Activated CD4-positive, alpha-beta T cell treated with anti-CD3 and anti-CD28 coated beads, Interleukin-2, Interleukin-4, amounts not matched to agents 100 ng/mL and 50 ng/mL, durations not matched to agents 16 hours and 8 hours (primary cell): ENCODE measurements at places on chromosomes 5 and 9.

DNA sequence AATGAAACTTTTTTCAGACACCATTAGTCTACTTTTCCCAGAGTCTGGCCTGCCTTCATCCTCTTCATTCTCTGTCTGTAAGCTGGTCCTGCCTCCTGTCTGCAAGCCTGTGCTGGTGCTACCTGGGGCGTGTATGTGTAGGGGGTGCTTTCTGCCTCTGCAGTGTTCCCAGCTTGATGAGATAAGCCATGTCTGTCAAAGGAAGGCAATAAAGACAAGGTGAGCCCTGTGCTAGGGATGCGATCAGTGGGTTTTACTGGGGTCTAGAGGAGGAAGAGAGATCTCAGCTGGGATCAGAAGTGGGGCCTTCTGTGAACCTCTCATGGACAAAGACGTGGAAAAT lies 78.0 kb upstream of the TGFBR1 start:
- DNase-seq, result no peak

DNA sequence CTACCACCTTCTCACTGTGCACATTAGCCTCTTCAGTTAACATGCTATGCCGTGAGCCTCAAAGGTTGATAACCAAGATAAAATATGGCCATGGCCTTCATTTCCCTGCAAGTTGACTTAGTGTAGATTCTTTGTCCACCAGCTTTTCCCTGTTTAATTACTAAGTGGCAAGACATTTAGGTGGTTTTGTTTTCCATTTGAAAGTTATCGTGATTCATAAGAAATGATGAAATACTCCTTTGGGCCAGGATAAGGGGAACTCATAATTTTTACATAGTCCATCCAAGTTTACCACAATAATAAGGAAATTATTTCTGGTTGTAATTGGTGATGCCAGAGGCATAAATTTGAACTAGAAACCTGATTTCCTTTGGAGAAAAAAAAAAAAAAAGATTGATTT lies 609.6 kb downstream of the TAF11L14 start:
- no peak for DNase-seq

GRCh38 chr9:35915681-35916294 lies 6.5 kb downstream of the SPAAR start:
- DNase-seq, result no peak

GRCh38 chr5:164027738-164028137 lies 522.3 kb downstream of the MAT2B start:
- DNase-seq, result no peak

DNA sequence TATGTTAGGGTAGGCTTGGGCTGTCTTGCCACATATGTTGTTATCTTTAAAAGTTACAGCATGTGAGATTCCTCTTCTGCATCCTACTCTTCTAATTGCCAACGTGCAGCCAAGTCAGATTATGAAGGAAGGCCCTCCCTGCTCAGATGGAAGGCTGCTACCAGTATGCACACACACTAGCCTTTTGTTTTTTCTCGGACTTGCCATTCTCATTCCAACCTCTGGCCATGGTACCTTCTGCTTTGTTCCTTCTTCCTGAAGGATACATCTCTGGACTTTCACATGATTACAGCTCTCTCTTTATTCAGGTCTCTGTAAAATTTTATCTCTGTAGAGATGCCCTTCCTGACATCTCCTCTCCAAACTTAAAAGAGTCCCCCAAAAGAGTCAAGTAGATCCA lies 12.8 kb upstream of the OTP start:
- no peak for DNase-seq

GRCh38 chr9:113160571-113160970 lies 9.8 kb downstream of the SLC31A2 start:
- no peak for DNase-seq

DNA sequence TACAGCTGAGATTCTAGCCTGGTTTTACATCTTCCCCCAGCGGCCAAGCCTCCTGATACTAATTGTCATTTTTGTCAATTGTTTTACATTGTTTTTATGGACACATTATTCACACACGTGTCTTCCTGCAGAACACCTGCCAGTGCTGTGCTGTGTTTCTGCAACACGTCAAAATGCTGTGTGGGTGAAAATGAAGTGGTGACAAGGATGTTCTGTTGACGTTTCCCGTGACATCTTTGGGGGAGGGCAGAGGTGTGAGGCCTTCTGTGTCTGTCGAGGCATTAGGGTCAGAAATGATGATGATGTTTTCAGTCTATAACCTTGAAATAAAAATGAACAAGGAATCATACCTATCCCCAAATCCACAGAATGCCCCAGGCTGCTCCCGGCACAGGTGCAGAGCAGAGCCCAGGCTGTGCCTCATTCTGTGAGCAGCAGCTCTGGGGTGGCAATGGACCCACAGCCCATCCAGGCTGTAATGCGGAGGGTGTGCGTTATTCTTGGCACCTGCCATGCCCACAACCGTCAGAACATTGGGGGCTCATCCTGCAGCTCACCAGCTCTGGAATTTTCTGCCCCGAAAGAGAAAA lies 23.6 kb upstream of the CEP72 start:
- no peak for DNase-seq

DNA sequence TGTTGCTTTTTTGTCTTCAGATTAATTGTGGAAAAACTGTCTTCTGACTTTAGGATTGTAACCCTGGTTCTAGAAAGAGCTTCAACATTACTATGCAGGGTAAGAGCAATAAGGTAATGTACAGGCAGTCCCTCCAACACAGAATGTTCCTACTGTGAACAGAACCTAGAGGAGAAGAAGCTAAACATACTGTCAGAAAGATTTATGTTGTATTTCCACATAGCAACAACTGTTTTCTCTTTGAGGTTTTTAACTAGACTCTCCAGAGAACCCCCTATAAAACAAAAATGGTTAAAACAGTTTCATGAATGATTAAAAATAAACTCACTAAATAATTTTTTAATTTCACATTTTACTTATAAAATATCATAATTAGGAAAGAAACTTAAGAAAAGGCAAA lies 64.3 kb upstream of the NAA35 start:
- DNase-seq, result no peak

DNA sequence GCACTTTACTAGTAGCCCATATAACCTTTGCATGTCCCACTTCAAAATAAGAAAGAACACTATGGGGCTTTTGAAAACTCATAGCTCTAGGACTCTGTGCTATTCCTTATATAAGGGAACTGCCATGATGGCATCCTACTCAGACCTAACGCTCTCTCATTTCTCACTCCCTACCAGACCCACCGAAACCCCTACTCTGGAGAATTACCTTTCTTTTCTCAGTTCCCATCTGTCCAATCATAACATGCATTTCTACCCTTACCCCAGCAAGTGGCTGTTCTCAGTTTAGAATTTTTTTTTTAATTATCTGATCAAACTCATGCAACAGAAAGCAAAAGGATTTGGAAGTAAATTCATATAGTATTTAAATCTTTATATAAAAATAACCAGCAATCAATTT lies 27.3 kb downstream of the CARNMT1 start:
- DNase-seq, result no peak

GRCh38 chr5:160461378-160461777 lies 39.7 kb downstream of the PTTG1 start:
- no peak for DNase-seq

- DNase-seq, result no peak
These were observed 294.0 kb downstream of the GLIS3 start for GRCh38 chr9:4005896-4006295.

GRCh38 chr5:1965925-1966324 lies 83.2 kb upstream of the IRX4 start:
- no peak for DNase-seq

DNA sequence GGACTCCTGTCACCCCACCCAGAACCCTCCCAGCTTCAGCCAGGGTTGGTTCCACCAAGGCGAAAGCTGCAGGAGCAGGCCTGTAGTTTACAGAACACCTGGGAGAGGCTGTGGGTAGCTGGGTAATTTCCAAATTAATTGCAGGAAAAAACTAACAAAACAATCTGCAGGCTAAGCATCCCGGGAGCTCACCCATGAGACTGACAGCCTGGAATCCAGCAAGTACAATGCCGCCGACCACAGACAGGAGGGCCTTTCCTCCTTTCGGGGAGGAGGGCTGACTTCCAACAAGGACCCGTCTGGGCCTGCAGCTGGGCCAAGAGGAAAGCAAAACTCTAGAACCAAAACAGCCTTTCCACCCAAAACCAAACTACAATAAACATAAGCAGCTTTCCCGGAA lies 10.3 kb downstream of the FOXE1 start:
- DNase-seq, result no peak

- DNase-seq, result no peak
These were observed 983 bp downstream of the GCNT1 start for GRCh38 chr9:76459694-76460635.

DNA sequence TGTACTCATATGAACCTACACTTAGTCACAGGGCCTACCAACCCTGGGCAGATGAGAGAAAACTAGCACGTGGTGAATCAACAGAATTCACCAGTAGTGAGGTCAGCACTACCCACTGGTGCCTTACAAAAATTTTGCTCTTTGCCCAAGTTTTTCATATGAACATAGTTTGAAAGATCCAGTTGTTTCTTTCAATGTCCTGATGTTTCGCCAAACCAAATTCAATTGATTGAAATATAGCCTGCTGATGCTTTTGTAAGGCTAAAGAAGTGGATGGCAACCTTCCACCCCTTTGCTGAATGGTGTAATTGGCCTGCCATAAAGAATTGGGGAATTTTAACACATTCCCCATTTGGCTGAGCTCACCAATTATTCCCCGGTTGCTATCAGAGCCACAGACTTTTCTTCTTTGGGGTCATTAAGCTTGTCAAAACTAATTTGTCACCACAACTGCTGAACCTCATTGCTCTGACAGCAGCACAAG lies 339.2 kb downstream of the GLIS3 start:
- DNase-seq, result no peak

- DNase-seq, result no peak
These were observed 21.7 kb downstream of the FTMT start for GRCh38 chr5:121873409-121873808.

DNA sequence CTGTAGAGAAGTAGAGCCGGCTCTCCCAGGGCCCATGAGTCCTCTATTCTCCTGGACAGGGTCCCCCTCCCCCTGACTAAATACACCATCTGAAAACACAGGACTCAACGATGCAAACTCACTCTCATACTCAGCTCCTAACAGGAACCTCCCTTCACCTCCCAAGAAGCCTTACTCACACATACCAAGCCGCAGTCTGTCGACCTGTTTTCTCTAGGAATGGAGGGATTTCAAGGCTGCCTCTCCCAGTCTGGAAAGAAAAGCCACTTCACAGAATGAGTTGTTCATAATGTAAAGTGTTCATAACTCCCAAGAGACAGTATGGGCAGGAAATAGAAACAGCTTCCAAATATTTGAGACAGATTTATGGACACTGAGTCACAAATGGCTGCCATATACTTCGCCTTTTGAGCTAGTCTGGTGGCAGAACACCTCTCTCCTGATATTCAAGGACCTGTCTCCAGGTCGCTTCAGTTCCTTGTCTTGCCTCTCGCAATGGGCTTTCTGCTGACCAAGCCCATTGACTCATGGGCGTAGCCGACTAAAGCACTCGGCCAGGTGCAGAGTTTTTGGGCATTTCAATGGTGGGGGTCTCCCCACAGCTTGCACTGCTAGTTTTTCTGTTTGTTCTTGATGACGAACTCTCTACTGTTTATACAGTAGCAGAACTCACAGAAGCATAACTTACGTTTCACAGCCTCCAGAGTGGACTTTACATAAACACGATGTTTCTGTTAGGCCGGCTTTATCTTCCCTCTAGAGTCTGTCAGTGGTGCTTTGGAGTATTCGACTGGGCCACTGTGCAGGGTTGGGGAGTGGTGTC lies 25.0 kb upstream of the IL17B start:
- DNase-seq, result no peak

- no peak for DNase-seq
These were observed 340.4 kb downstream of the RASEF start for GRCh38 chr9:82722561-82722960.

GRCh38 chr5:145838276-145838675 lies 3.1 kb upstream of the PRELID2 start:
- DNase-seq, result no peak

GRCh38 chr5:176611435-176611834 lies 1.5 kb upstream of the GPRIN1 start:
- DNase-seq, result peak; percentile 49

DNA sequence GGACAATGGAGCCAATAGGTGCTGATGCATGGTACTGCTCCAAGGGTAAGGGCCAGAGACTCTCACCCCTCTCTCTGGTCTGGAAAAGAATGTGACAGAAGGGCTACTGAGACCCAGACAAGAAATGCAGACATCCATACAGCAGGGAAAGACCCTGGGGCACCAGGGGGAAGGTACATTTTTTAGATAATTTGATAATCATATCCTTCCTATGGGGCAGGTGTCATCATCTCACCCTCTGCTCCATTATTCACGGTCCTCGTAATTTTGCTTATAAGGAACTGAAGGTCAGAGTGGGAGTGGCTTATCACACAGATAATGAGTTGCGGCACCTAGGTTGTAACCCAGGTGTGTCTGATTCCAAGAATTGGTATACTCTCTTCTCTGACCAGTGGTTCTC lies 90.0 kb downstream of the TRIM32 start:
- DNase-seq, result no peak

DNA sequence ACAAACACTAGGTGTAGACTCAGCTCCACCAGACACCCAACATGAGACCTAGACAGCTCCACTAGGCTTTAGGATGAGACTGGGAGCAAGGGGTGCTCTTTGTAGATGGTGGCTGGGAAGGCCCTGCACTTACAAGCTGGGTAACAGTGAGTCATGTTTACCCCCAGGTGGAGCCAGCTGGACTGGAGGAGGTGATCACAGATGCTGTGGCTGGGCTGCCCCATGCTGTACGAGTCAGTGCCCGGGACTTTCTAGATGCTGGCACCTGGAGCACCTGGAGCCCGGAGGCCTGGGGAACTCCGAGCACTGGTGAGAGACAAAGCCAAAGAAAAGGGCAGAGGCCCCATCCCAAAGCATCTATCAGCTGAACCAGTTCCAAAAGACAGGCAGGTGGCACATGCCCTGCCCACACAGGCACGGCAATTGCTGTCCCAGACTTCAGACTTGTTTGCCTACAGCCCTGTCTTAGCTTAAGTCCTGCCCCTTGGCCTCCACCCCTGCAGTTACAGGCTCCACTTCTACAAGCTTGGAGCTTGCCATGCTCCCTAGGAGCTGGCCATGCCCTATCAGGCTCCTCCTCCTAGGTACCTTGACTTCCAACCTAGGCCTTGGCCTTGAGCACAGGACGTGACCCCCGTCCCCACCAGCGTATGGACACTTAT lies 2.7 kb downstream of the CCL27 start:
- DNase-seq, result no peak

GRCh38 chr9:130860458-130861316 lies 25.6 kb downstream of the ABL1 start:
- DNase-seq, result no peak

- DNase-seq, result peak; percentile 17
These were observed 445.3 kb downstream of the NTRK2 start for GRCh38 chr9:85114799-85115198.

GRCh38 chr5:39691993-39692392 lies 267.2 kb upstream of the DAB2 start:
- DNase-seq, result no peak
